Activated CD8-positive, alpha-beta T cell treated with anti-CD3 and anti-CD28 coated beads, Interleukin-2, amount 10 ng/mL, durations not matched to agents 7 days and 5 days (primary cell): ENCODE measurements at places on chromosomes 5 and 9.
A peak's percentile ranks its signal among the peaks of the same experiment; 100 is the strongest.

DNA sequence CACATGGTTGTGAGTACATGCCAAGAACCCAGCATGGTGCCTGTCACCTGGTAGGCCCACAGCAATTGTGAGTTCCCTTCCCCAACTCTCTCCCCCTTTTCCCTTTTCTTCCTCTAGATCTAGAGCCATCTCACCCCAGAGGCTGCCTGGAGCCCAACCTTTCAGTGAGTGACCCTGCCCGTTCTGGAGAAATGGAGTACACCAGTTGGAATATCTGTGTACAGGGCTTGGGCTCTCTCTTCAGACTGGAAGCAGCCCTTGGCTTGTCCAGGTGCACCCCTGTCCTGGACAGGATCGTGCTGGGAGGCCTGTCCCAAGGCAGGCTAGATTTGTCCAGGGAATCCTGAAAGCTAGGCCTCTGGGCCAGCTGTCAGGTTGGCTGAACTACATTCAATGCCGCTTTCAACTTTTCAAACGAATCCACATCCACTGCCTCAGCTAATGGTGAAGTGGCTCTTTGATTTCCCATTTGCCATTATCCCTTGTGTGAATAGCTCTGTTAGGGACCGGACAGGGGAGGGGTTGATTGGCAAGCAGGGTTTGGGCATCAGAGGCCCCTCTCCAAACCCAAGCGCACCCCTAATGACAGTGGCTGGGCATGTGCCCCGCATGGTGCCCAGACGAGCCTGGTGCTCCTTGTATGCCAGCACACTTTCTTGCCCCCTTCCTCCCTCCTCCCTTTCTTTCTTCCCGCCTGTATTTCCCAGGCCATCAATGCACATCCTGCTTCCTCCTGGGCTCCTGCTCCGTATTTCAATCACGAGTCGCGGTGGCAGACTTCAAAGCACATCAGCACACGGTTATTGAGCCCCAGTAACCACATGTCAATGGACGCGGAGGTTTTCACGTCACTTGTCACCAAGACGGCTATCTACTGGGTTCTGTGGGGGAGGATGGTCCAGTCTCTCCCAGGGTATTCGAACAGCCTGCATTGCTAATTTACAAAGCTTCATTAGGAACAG lies 211.2 kb downstream of the DAB2IP start:
- DNase-seq: no peak

DNA sequence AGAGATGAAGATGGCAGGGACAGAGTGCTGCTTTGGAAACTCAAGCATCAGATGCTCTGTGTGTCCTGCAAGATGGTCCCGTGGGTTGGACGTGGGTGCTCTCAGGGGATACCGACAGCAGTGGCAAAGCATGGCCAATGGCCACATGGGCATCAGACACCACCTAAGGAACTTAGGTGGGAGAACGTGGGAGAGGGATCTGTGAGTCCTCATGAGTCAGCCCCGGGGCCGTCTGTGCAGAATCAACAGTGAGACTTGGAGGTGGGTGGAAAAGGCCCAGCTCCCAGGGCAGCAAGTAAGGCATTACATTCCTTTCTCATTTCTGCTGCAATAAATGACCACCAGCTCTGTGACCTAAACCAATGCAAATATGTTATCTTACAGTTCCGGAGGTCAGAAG lies 77.0 kb downstream of the RAD23B start:
- DNase-seq: no peak

GRCh38 chr9:127049044-127049443 lies 73.4 kb downstream of the ANGPTL2 start:
- peak; percentile 48 for DNase-seq

- DNase-seq: no peak
Observed at GRCh38 chr5:80002677-80003076, 11.6 kb upstream of the MTX3 start.

DNA sequence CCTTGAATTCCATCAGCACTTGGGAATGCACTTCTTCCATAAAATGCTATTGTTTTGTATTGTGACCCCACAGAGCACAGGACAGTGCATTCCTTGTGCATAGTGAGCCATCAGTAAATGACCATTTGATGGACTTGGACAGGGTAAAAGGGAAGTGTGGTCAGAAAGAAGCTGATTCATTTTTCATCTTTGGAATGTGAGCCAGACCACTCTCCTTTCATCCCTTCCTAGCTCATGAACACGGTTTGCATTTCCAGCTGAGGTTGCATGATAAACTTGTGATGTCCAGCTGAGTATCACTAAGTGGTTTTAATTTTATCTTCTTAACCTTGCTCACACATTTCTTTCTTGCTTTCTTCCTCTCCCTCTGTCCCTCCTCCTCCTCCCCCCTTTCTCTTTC lies 101.3 kb downstream of the NUDT12 start:
- DNase-seq: no peak

GRCh38 chr9:8850914-8851313 lies 1051.3 kb upstream of the DMAC1 start:
- no peak for DNase-seq

GRCh38 chr5:139091439-139092156 lies 106.6 kb downstream of the SIL1 start:
- DNase-seq: no peak

GRCh38 chr5:77590347-77590746 lies 48.2 kb downstream of the OTP start:
- no peak for DNase-seq

GRCh38 chr9:19493174-19493811 lies 84.5 kb downstream of the ACER2 start:
- DNase-seq: peak; percentile 58

DNA sequence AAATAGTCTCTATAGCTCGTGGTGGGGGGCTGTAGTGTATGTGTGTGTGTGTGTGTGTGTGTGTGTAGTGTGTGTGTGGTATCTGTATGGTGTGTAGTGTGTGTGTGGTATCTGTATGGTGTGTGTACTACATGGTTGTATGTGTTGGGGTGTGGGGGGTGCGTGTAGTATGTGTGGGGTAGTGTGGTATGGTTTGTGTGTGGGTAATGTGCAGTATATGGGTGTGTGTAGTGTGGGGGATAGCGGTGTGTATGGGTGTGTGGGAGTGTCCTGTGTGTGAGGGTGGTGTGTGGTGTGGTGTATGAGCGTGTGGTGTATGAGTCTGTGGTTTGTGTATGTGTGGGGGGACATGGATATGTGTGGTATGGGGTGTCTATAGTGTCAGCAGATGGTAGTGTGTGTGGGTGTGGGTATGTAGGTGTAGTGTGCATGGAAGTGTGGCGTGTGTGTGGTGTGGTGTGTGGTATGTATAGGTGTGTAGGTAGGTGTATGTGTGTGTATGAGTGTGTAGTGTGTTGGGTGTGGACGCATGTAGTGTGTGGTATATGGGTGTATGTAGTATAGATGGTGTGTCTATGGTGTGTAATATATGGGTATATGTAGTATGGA lies 145.8 kb upstream of the IQGAP2 start:
- no peak for DNase-seq

DNA sequence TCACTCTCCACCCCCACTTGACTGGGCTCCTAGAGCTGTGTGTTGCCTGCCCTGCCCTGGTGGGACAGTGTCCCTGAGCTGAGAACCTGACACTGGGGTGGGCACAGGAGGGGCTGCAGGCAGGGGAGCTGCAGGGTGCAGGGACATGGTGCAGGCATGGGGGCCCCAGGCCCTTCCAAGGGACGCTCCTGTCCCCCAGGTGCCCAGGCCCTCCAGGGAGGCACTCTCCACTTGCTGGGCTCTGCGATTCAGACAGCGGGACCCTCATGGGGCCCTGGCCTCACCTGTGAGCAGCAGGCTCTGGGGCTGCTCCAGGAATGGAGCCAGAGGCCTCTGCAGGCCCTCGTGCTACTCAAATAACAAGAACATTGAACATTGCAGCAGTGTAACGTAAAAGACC lies 89.4 kb downstream of the BARX1 start:
- no peak for DNase-seq

- no peak for DNase-seq
Observed at GRCh38 chr5:74124826-74125225, 498.8 kb downstream of the ARHGEF28 start.

GRCh38 chr9:112200711-112201110 lies 25.6 kb upstream of the SUSD1 start:
- no peak for DNase-seq

DNA sequence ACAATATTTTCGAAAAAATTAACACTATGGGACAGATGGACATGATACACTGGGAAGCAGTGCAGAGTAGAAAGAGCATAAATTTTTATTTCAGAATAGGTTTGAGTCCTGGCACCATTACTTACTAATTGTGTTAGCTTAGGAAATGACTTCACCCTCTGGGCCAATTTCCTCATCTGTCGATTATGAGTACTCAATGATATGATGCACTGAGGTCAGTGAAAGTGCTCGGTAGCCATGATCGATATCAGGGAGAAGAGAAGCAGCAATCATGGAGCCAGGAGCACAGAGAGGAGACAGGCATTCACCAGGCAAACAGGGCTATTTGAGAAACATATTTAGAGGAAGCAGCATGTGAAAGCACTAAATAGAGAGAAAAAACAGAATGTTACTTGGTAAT lies 29.4 kb downstream of the NR6A1 start:
- DNase-seq: no peak

DNA sequence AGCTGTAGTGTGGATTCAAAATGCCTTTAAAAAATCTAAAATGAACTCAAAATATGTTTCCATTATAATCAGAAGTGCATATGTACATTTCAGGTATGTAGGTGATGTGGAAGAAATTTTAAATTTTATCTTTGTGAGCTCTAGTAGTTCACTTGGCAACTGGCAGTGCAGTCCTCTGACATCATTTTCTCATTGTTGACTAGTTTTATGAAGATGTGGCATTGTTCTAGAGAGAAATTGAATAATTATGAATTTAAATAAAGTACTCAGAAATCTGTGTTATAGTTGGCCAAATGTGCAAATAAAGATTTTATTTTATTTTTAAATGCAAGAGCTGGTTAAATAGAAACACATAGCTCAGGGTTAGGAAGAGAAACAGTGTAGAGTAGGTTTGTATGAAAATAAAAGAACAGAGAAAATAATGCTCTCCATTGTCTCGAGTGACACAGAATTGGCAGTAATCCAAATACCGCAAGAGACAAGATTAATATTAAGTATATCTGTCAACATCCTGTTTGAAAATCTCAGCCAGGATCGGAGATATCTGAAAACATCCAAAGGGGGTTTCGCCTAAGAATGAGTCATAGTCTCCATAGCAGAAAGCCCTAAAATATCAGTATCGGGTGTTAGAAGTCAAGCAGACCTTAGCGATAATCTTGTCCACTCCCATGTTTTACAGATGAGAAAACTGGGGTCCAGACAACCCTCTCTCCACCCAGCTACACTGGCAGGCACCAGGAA lies 189.4 kb downstream of the CCDC192 start:
- DNase-seq: no peak

GRCh38 chr9:20472342-20473045 lies 149.8 kb downstream of the MLLT3 start:
- no peak for DNase-seq

GRCh38 chr9:34559624-34560455 lies 29.7 kb downstream of the CNTFR start:
- DNase-seq: no peak

DNA sequence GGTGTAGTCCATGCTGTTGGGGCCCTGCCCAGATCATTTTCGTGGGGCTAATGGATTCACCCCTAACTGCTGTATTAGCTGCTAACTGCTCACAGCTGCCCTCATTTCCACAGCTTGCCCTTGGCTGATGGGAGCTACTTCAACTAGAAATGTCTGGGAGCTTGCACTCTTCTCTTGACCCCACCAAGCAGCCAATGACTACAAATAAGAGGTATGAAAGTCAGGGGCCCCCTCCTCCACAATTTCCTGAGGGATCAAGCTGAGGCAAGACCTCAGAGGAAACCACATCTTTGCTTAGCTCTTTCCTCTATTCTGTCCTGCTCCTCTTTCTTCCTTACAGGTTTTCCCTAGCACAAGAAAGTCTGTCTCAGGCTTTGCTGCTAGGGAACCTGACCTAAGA lies 397.5 kb downstream of the MLLT3 start:
- no peak for DNase-seq

GRCh38 chr5:72232838-72233237 lies 87.2 kb downstream of the MRPS27 start:
- DNase-seq: no peak

DNA sequence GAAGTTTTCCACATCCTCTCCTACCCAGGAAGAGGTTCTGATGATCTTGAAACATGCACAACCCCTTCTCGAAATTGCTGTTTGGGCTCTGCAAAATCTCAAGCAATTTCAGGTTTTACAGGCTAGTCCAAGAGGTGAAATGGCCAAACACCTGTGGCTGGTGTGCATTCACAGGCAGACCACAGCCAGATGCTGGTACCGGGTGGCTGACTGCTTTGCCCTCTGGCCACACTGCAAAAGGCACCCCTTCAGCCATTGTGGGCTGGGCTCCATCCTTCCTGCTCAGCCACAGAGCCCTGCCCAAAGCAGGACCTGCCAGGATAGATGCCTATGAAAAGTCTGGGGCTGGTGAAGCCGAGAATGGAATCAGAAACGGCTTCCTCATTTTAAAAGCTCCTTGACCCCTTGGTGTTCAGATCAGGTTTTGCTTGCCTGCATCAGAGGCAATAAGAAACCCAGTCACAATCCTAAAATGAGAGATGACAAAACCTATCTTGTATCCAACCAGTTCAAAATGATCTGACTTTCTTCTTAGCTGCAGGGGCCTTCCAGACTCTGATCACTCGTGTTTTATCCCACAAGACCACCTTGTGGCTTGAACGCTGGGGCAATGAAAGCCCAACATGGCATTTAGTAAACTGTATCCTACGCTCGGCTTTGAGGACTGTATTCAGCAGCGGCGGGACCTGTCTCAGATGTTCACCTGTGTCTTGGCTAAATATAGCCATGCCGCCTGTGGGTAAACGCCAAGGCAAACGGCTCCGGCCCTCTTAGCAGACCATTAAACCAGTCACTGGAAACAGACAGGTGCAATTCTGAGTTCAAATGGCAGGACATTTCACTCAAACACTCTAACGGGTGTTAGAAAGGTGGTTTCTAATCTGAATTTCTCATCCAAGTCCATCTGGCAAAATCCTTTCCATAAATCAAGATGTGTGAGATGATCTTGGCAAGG lies 49.6 kb downstream of the EPB41L4B start:
- DNase-seq: no peak

GRCh38 chr5:42963412-42963811 lies 76.7 kb downstream of the ANXA2R start:
- DNase-seq: no peak

DNA sequence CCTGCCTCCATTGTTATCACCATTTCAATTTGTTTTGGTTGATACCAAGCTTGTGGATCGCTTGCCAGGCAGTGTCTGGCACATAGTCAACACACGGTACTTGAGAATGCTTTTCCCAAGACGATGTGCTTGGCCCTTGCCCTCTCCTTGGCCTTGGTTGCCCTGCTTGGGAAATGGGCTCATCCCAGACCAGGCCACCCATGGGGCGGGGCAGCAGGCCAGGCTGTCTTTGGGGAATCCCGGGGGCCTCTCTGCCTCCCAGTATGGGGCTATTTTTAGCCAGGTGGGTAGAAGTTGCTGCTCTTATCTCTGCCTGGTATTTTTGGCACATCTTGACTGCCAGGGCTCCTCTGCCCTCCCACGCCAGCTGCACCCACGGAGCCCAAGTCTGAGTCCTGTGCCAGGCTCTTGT lies 49.9 kb downstream of the LMX1B start:
- DNase-seq: no peak

GRCh38 chr9:134652291-134653225 lies 11.0 kb downstream of the COL5A1 start:
- no peak for DNase-seq

GRCh38 chr9:134624137-134624591 lies 17.4 kb upstream of the COL5A1 start:
- DNase-seq: no peak
